ENCODE measurements at places on chromosomes 6 and 20.

GRCh38 chr20:16316513-16316912, 256.7 kb downstream of the KIF16B start:
- DNase-seq, result no peak

- no peak for DNase-seq
These were observed 594.8 kb upstream of the ARID1B start for GRCh38 chr6:156182356-156182755.

DNA sequence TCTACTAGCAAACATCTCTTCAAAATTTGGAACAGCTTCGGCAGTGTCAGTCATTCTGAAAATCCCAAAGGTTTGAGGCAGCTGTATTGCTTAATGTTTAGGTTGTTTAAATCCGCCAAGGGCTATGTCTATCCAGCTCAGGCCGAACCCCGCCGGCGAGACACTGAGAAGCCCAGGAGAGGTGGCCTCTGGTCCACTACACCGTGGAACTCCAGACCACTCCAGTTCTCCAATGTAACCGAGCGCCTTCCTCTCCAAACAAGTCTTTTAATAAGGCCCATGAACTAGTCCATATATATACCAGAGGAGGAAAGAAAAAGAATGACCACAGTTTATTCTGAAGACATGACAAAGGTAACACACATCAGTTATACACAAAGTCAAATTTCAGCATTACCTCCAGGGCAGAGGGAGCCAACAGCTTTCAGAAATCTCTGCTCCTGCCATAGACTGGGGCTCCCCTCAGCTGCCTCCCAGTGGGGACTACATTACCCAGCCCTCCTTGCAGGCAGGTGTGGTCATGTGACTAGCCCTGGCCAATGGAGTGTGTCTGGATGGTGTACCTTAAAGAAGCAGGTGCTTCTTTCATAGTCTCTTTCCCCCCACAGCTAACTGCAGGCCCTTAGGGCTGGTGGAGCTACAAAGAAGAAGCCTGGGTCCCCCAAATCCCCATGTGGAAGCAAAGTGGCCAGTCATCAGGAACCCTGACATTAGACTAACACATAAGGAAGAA, at the start of gene RAMACL:
Gene RAMACL (minus strand): TSS at position 255 of the 733 bp plus-strand sequence. CDS start 201 bp downstream, at position 54.
- no peak for DNase-seq

GRCh38 chr6:79605968-79606764, 25.0 kb upstream of the SH3BGRL2 start:
- no peak for DNase-seq

GRCh38 chr20:41063442-41063841, 34.8 kb downstream of the TOP1 start:
- no peak for DNase-seq

Measured in substantia nigra (tissue), 51 donors.